ENCODE measurements at places on chromosomes 4 and X.

DNA sequence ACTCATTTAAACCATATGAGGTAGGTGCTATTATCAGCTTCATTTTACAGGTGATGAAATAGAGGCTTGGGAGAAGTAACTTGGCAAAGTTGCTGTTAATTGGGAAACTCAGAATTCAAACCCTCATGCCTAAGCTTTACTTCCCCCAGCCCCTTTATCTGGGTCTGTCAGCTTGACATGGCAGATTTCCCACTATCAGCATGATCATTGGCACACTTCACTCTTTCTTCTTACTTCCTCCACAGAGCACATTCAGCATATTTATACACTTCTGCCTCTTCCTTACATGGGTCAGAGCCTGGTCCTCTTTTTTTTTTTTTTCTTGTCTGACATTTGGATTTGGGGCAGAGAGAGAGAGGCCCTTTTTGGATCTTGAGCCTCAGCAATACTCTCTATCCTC, 56.5 kb upstream of the ARX start:
- no peak for DNase-seq

DNA sequence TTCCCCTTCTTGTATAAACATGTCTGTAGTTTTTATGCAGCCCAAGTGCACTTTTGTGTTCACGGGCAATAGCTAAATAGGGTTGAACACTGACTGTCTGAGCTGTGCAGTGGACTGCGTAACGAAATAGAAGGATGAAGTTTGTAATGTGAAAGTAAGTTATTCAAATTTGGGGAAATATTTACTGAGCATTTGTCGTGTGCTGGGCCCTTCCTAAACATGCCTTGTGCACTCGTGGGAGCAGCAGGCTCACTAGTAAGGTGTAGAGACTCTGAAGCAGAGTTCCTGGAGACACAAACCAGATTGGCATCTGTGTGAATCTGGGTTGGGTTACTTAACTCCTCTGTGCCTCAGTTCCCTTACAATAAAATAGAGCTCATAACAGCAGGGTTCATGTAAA, 51.7 kb upstream of the C1QTNF7 start:
- DNase-seq: no peak

- peak; percentile 18 for DNase-seq
Observed at GRCh38 chr4:110211007-110211769, 12.8 kb upstream of the ELOVL6 start.

- no peak for DNase-seq
Observed at GRCh38 chrX:15221321-15221720, 48.6 kb downstream of the ASB9 start.

DNA sequence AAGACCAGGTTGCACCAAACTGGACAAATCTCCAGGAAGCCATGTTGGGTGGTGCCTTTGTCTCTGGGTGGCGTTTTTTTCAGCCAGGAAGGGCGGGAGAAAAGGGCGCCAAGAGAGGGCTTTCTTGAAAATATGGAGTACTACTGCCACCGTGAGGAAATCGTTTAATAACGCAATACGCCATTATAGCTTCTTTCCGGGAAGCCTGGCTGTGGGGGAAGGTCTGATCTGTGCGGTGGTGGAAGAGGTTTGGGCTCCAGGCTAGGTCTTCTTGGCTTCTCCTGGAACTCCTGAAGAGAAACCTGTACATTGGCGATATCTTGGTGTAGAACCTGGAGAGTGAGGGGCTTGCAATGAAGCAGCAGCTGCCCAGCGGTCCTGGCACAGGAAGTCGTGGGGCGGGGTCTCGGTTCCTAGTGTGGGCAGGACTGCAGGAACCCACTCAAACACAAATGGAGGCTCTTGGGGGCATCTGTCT, 202.7 kb downstream of the OR13H1 start:
- DNase-seq: no peak

DNA sequence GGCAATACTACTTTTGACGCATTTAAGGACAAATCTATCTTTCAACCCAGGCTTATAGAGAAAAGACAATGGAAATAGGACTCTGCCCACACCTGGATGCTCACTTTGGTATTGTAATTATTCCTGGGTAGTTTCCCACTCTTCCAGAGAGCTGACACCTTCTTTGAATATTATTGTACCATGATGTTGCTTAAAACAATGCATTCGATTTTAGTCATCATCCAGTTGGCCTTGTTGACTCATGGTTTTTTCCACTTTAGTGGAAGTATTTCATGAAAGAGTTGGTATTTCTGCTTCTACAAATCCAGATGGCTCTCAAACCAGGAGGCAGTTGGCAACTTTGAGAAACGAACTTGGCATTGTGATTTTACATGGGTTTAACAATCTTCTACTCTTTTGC, 124.2 kb downstream of the ENOX2 start:
- no peak for DNase-seq

- DNase-seq: no peak
Observed at GRCh38 chr4:48642421-48643374, 137.4 kb downstream of the FRYL start.

GRCh38 chr4:72311291-72311690, 257.7 kb downstream of the ADAMTS3 start:
- DNase-seq: no peak

DNA sequence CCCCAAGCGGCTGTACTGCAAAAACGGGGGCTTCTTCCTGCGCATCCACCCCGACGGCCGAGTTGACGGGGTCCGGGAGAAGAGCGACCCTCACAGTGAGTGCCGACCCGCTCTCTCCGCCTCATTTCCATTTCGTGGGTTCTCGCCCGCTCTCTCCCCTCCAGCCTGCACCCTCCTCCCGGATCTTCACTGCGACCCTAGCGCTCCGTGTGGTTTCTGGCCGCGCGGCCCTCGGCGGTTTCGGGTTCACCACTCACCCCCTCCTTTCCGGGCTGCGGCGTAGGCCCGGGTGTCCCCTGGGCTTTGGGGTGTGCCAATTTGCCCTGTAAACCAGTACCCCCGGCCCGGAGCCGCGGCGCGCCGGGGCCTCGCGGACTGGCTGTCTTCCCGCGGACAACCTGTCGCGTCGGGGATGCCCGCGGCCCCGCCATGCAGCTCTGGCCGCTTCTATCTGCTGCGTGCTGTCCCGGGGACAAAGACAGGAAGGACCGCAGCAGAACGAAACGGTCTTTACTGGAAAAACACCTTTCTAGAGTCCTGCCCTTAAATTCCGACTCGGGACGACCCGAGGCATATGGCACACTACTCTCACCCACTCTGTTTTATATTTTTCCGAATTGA, 737 bp downstream of the FGF2 start:
- DNase-seq: peak; percentile 7

GRCh38 chr4:106303548-106304281, 12.3 kb downstream of the TBCK start:
- no peak for DNase-seq

DNA sequence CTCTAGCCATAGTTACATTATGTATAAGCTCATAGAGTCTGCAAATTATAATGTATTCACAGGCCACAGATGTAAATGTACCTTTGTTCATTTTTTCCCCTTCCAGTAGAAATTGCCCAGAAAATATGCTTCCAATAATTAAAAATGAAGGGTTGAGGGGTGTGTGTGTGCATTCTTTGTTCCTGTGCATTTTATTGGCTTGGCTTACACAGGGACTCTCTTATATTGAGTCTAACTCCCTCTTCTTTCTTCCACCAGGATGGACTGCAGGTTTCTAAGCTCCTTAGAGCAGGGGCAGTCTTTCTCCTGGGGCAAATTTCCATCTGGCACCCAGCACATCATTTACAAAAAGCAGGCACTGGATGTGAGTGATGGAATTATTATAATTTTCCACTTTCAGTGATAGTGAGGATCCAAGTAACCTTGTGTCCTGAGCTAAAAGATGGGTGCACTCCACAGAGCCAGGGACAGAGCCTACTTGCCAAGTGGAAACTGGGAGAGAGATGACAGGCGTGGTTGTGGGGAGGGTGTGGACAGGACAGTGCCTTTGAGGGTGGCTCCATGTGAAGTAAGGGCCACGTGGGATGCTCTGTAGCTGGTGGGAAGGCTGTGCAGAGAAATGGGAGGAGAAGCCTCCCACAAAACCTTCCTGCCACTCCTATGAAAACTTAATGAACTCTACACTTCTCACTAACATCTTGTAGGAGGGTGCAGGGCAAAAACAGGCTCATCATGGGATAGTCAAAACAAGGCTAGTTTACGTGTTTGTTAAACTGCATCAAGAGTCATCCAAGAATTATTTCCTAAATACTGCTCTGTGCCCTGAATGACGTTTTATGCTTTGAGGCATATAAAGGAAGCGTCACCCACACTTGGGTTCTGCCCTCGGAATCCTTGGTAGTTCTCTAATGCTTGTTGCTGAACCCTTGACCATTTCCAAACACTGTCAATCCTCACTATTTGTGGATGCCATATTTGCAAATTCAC, 16.0 kb downstream of the IGFBP7 start:
- no peak for DNase-seq

DNA sequence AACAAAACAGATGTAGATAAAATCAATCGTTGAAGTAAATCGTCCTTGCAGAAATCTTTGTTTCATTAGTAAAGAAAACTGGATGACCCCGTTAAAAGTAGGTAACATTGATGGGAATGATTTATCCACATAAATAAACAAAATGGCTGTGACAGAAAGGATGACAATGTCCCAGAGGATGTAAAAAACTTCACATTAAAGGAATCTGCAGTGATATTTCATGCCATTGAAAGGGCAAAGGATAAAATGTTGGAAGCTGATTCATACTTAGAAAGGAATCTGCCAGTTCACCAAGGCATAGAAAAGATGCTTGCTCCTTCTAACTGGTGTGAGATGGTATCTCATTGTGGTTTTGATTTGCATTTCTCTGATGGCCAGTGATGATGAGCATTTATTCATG, 24.2 kb upstream of the EPGN start:
- DNase-seq: no peak

DNA sequence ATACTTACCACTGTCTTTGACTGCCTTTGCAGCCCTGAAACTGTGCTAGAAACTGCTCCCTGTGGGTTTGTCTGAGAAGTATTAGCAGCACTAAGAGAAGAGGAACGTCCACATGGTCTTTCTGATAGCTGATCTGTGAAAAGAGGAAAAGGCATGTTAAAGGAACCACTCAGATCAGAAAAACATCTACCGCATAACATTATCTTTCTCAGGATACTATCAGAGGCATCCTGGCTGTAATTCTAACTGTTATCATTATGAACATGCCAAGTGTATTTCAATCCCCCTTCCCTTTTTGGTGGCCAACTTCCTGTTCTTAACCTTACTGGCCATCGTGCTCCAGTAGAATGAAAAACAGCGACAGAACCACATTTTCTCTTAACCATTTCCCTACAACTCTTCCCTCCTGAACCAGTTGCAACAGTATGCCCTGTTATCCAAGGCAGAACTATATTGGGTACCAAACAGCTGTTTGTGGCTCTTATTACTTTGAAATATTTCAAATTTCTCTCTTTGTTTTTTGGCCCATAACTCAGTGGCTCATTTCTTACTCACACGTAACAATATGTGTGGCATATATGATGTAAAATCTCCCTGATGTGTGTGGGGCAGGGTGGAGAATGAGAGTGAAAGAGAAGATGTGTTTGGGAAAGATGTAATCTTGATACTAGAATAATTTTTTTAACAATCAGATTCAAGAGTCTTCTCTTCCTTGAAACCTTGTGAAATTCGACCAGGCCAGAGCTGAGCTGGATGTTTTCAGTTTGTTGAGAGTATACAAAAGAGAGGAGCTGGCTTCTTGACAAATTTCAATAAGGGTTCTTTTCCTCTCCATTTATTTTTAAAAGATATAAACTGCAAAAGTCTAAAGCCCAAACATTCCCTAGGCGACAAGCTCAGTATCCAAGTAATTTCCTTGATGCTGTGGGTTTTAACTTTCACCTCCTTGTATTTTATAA, 35.2 kb downstream of the ARHGEF6 start:
- no peak for DNase-seq

DNA sequence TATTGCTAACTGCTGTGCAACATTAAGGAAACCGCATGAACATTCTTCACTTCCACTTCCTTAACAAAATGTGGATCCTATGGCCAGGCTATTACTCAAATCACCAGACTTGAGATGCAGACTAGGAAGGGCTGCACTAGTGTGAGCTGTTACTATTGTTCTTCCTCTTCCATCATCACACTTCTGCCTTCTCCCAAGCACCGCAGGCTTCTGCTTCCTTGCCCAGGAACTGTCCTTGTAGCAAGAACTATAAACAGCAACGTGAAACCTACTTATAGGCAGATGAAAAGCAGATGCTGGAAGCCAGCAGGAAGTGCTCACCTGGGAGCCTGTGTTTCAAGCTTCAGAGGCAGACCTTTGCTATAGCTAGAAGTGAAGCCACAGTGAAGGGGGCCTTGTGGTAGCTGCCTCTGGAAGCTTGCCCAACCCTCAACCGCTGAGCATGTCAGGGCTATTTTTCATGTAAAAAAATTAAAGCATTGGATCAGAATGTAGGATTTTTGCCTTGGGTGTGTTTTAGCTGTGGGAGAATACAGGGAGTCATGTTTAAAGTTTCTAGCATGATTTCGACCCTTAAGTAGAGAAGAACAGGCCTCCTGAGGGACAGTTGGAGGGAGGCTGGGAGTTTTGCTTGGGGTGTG, 43.9 kb downstream of the CLNK start:
- no peak for DNase-seq

DNA sequence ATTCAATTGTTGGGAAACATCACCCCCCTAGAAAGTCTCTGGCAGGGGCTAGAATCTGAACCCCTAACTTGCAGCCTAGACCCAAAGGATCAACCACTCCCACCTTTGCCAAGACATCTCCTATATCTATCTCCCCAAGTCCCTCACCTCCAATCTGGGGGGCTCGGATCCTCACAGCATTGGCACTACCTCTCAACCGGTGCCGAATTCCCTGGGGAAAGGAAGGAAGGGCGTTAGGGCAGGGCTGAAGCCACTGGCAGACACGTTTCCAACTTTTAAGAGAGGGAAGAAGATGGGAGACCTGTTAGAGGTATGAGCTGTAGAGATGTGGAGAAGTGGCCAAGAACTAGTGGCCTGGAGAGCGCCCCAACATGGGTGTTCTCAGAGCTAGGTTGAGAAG, 2.7 kb downstream of the TIMM17B start:
- DNase-seq: no peak

DNA sequence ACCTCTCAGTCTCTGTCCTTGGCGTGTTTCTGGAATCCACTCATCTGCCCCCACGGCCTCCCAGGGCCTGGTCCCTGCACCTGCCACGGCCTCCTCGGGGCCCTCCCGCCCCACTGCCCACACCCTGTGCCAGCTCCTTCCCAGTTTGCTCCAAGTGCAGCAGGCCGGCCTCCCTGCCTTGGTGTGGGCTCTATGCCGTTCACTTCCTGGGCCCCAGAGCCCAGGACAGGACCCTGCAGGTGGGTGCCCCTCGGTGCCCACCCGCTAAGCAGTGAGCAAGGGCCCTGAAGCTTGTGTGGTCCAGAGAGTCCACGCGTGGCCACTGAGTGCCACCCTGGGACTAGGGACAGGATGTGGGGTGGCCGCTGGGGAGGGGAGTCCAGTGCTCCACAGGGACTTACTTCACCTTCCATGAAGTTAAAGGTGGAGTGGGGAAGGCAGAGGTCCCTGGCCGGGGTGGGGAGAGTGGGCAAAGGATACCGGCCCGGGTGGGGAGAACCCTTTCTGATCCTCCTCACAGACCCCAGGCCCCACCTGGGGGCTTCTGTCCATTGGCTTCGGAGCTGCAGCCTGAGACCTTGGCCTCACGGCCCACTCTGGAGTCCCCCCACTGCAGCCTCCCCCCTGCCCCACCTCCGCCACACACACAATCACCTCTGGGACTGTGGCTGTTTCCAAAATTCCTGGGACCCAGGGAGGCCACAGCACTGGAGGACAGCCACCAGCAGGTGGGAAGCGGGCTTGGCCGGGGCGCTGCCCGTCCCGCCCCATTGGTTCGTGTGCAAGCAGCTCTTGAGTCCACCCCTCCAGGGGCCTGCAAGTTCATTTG, 60.0 kb upstream of the NKX1-1 start:
- DNase-seq: no peak

Data from effector memory CD8-positive, alpha-beta T cell (primary cell).